Stimulated activated CD4-positive, alpha-beta T cell treated with anti-CD3 and anti-CD28 coated beads, TNF-alpha, amount 100 ng/mL, for 1 hour (primary cell): ENCODE measurements at places on chromosomes 12 and 14.

- no peak for DNase-seq
Measured at GRCh38 chr14:20794644-20795369, 7.8 kb downstream of the RNASE1 start.

- DNase-seq = no peak
Measured at GRCh38 chr12:49098035-49098451, 3.4 kb upstream of the DHH start.

- no peak for DNase-seq
Measured at GRCh38 chr14:93789228-93790130, 1.2 kb upstream of the PRIMA1 start.

- DNase-seq = no peak
Measured at GRCh38 chr14:61526405-61527312, 168.7 kb upstream of the HIF1A start.

- no peak for DNase-seq
Measured at GRCh38 chr14:65082930-65083329, 19.4 kb downstream of the MAX start.

GRCh38 chr12:93603762-93604161 is 31.3 kb downstream of the SOCS2 start:
- DNase-seq = no peak
